Gastroesophageal sphincter (tissue), 4 donors: ENCODE measurements at places on chromosomes 16 and 17.

DNA sequence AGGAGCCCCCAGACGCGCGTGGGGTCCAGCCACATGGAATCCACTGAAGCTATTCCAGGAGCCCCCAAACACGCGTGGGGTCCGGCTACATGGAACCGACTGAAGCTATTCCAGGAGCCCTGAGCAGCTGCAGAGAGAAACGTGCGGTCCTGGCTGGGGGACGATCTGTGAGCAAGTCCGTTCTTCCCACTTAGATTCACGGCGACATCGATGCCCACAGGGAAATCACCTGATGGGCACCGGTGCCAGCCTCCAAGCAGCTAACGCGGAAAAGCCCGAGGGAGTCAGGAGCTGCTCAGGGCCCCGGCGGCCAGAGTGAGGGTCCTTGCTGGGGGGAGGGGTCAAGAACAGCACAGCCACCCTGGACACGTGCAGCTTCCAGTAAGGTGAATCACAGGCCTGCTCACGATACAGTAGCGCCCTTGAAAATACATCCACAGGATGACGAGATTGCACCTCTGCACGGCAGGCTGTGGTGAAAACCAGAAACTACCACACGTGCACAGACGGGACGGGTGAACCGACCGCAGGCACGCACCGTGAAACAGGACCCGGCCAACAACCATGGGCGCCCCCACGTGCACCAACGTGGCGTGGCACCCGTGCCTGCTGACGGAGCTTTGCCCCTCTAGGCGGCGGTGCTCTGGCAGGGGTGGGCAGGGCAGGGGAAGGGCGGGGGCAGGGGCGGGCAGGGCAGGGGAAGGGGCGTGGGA lies 77.7 kb upstream of the GNG13 start:
- ATAC-seq: no peak

DNA sequence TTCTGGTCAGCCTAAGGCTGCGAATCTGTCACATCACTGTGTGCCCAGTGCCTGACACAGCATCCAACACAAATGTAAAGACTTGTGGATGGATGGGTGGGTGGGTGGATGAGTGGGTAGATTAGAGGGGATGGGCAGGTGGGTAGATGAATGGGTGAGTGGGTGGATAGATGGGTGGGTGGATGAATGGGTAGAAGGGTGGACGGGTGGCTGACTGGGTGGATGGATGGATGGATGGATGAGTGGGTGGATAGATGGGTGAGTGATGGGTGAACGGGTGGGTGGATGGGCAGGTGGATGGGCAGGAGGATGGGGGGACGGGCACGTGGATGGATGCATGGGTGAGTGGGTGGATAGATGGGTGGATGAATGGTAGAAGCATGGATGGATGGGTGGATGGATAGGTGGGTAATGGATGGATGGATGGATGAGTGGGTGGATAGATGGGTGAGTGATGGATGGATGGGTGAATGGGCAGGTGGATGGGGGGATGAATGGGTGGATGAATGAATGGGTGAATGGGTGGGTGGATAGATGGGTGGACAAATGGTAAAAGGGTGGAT lies 31.1 kb upstream of the ZFPM1 start:
- no peak for ATAC-seq

DNA sequence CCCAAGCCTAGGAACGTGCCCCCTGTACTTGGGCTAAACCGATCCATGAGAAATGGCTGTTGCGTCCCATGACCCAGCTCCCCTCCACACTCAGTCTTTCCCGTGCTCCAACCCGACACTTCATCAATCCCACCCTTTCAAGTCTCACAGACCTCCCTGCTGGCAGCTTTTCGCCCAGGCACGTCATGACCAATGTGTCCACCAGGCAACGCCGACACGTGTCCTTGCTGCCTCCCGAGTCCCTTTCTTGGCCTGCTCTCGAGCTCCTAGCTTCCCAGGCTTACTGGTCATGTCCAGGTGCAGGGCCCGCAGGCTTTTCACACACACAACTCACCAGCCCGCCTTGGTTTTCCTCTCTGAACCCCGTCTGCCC lies 12.2 kb downstream of the MNT start:
- no peak for ATAC-seq

DNA sequence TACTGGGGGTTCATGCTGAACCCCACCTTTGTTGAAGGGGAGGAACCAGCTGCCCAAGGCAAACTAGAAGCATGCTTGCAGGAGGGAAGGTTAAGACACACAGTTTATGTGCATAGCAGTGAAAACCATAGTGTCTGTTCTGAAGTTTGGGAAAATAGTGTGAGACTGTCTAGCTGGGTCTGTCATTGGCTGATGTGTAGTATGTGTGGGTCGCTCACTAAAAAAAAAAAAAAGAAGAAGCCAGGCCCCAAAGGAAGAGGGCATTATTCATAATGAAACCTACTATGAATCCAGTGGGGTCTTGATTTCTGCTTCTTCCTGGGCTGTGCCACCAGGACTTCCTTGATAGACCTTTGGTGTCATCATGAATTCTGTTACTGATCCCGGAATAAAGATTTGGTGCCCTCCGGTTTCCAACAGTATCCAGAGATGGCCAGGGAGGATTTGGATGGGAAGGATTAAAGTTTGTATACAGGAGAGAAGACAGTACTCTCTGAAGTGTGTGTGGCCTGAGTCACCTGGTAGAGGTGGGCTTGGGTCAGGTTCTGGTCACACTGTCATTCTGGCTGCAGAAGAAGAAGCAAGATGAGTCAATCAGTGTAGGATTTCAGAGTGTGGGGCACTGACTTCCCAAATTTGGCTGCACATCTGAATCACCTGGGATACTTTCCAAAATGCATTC lies 220.3 kb downstream of the PRKCA start:
- no peak for ATAC-seq

DNA sequence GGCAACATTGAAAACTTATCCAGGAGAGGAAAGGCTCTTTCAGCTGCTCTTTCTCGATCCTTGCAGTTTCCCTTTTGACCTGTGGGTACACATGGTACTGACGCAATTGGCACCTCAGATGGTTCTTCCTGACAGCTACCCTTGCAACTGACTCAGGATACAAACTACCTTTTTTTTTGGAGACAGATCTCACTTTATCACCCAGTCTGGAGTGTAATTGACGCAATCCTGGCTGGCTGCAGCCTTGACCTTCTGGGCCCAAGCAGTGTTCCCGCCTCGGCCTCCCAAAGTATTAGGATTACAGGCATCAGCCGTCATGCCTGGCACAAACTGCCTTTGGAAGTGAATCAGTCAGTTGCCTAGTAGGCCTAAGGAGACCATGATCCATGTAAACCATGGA lies 607.2 kb downstream of the WWOX start:
- ATAC-seq: no peak

DNA sequence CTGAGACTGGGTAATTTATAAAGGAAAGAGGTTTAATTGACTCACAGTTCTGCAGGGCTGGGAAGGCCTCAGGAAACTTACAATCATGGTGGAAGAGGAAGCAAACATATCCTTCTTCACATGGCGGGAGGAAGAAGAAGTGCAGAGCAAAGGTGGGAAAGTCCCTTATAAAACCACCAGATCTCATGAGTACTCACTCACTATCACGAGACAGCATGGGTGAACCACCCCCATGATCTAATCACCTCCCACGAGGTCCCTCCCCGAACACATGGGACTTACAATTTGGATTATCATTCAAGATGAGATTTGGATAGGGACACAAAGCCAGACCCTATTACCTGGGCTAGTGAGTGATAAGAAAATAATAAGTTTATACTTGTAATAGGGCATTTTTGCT lies 70.6 kb upstream of the HS3ST2 start:
- no peak for ATAC-seq

DNA sequence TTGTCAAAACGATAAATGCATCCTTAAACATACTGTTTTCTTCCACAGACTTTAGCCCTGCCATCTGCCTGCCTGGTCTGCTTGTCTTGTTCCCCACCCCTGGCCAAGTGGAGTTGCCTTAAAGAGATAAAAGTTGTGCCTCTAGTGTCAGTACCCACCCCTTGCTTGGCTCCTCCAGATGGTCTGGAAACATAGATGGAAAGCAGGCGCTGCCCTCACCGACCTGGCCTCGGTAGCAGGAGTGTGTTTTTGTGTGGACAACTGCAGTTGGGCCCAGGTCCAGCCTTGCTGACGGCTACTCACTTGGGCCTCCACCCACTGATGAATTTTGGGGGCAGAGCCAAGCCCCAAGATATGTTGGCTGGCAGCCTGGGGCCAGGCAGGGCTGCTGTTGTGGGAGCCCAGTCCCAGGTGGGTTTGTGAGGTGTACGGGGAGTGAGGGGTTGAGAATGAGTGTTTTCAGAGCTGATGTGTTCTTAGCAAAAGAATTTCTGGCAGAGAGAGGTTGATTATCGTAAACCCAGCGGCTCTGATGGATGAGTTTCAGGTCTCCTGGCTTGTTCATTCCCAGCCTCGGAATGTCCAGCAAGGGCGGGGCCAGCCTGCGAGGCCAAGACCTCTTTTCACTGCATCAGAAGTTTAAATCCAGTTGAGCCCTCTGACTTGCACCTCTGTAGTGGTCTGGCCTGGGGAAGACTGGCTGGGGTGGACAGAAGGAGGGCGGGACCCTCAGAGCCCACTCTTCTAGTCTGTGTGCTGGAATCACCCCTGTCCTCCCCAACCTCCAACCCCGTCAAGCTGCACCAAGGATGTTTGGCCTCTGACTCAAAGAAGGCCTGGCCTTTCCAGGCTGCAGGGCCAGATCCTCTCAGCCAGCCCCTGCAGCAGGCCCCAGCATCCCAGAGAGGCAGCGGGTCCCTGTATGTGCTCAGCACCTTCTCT lies 179.7 kb downstream of the RAB11FIP4 start:
- ATAC-seq: peak; percentile 89

DNA sequence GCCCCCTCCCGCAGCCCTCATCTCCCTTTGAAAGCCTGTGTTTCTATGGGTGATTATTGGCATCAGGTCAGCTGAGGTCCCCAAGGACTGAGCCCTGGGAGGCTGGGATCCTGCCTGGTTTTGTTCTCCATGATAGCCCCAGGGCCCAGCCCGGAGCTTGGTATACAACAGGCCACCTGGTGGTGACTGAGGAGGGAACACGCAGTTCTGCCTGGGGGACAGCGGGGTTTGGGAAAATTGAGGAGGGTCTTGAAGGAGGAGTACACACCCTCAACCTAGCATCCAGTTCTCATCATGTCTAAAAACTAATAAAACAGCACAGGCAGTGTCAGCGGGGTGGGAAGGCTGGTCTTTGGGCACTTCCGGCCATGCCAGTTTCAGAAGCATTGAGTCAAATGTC lies 335.1 kb downstream of the CPPED1 start:
- no peak for ATAC-seq

GRCh38 chr17:39665642-39666224 lies 584 bp downstream of the TCAP start:
- no peak for ATAC-seq

DNA sequence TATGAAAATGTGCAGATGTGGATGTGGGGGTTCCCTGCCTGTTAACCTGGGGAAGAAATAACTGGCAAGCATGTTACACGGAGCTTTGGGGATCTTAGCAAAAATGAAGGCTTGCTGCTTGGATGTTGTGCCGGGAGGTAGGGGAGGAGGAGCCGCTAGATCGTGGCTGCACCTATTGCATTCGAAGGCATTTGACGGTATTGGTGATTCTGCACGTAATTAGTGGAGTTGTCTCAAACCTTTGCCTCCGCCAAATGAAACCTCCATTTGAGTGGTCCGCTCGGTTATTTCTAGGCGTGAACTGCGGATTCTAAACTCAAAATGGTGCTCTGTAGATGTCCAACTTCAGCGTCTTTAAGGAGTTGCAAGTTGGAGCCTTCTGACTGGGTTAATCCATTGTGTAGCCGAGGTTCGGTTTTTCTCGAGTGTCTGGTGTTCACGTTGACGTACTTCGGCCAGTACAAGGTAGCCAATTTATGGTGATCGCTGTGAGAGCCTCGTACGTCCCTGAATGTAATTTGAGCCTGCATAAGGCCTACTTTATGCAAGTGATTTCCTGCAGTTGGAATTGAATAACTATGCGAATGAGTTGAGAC lies 1.5 kb downstream of the TNRC6C start:
- no peak for ATAC-seq

DNA sequence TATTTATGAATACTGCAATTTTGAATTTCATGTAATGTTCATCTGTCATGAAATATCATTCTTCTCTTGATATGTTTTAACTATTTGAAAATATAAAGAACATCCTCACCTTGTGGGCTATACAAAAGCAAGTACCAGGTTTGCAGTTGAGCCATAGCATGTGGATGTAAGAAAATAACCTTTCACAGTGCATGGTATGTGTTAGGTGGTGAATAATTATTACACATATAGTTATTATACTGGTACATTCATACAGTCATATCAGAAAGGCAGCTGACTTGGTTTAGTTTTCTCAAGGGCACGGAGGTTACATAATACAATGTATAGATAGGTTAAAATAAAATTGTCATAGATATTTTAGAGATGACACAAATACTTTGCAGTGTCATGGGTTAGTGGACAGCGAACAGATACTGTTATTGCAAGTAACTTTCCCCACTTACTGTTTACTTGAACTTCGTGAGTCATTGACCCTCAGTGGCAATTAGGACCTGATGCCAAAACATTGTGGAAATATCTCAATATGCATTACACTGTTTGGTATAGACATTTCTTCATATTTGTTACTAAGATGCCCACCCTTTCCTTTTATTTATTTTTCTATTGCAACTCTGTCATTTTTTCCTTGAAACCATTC lies 445.4 kb upstream of the GOT2 start:
- ATAC-seq: no peak

DNA sequence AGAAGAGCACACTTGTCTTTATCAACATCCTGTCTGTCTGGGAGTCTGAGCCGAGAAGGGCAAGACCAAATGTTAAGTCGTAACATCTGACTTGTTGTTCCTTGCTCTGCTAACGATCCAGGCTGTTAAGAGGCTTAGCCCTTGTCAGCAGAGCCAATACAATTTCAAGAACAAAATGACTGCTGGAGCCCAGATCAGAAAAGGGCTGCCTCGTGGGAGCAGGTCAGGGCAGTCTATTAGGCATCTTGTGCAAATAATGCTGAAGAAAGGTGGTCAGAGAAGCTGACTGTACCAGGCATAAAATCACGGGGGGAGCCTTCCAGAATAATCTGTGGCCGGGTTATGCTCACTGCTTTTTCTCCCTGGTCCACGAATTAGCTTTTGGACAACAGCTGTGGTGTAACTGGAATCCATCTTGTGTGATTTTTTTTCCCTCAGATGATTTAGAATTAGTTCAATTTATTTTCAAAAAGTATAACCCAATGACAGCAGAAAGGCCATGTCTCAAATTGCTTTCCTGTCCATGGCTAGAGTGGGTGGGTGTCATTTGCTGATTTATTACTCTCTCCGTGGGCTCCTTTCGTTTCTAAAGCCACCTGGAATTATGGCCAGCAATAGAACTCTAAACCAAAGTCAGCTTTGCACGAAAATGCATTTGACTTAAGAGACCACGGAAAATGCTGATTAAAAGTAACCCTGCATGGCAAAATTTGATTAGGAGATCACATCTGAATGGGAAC lies 221.1 kb upstream of the HSBP1 start:
- no peak for ATAC-seq

GRCh38 chr17:31054761-31055160 lies 40.0 kb upstream of the NF1 start:
- ATAC-seq: no peak

GRCh38 chr16:24499193-24499814 lies 40.1 kb upstream of the RBBP6 start:
- no peak for ATAC-seq

GRCh38 chr16:11047057-11047456 lies 102.7 kb downstream of the CLEC16A start:
- peak; percentile 43 for ATAC-seq

GRCh38 chr16:70490261-70490660 lies 33.1 kb downstream of the COG4 start:
- no peak for ATAC-seq
